B cell (primary cell): ENCODE measurements at places on chromosomes 2 and 18. TPM values are rescaled to one million over a fixed set of nuclear protein-coding genes. Genes with fewer than 3 reads are reported as not detected.

GRCh38 chr18:9905401-9905922, 8.4 kb upstream of the VAPA start:
- no peak overlapping the region for H3K27ac ChIP-seq
- H3K4me1 ChIP-seq = no peaks in the 10 kb centered on the region

- no peaks in the 10 kb centered on the region for H3K4me1 ChIP-seq
- no peaks in the 10 kb centered on the region for H3K27me3 ChIP-seq
- H3K4me3 ChIP-seq = no peak overlapping the region
- DNase-seq = no peak
- peaks cover 2% of the 10 kb centered on the region for H3K36me3 ChIP-seq
- no peak overlapping the region for H3K27ac ChIP-seq
Observed at GRCh38 chr2:113847144-113847543, 42.7 kb upstream of the ACTR3 start.

DNA sequence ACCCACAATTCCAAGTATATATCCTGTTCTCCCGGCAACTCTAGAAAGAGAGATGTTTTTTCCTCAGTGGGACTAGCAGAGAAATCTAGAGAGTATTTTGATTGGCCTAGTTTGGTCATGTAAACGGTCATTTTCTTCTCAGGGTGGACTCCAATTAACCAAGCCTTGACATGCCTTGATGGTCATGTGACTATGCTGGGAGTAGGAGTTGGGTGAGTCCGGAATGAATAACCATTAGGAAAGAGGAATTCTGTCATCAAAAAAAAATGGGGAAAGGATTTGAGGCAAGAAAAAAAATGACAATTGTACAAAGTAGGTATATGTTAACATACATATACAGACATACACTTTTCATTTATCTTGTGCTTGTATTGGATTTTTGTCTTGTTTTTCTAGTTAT, 248.2 kb upstream of the CDH20 start:
- H3K4me1 ChIP-seq = no peaks in the 10 kb centered on the region
- H3K27me3 ChIP-seq = no peaks in the 10 kb centered on the region
- no peak overlapping the region for H3K27ac ChIP-seq
- no peak for DNase-seq

The POTEJ gene
- total RNA-seq = not detected in 2 replicates

The FAP gene
- total RNA-seq = not detected in 2 replicates
